Activated CD4-positive, alpha-beta T cell treated with anti-CD3 and anti-CD28 coated beads, Interleukin-2, amount 10 ng/mL, durations not matched to agents 7 days and 5 days (primary cell): ENCODE measurements at places on chromosomes 12 and 14. TPM values are rescaled to one million over a fixed set of nuclear protein-coding genes. Genes with fewer than 3 reads are reported as not detected.

The CPNE6 gene
- total RNA-seq: not detected

The ABCC9 gene
- total RNA-seq: not detected

The OTX2 gene
- total RNA-seq: not detected

The DBX2 gene
- total RNA-seq: not detected

The SLCO1B1 gene
- total RNA-seq: not detected

The TAMALIN gene
- 5.7 TPM for total RNA-seq

GRCh38 chr14:54784060-54784459, 118.6 kb downstream of the GCH1 start:
- no peak for DNase-seq
- H3K4me3 ChIP-seq: no peak overlapping the region
- peaks cover 3% of the 10 kb centered on the region for H3K27me3 ChIP-seq
- H3K27ac ChIP-seq: peak overlapping the region; percentile 68
- peaks cover 20% of the 10 kb centered on the region for H3K4me1 ChIP-seq

- no peaks in the 10 kb centered on the region for H3K36me3 ChIP-seq
- no peak for DNase-seq
- H3K27me3 ChIP-seq: no peaks in the 10 kb centered on the region
- no peak overlapping the region for H3K27ac ChIP-seq
- no peak overlapping the region for H3K4me3 ChIP-seq
- H3K4me1 ChIP-seq: no peaks in the 10 kb centered on the region
Observed at GRCh38 chr12:52060498-52061177, 9.1 kb upstream of the ATG101 start.

DNA sequence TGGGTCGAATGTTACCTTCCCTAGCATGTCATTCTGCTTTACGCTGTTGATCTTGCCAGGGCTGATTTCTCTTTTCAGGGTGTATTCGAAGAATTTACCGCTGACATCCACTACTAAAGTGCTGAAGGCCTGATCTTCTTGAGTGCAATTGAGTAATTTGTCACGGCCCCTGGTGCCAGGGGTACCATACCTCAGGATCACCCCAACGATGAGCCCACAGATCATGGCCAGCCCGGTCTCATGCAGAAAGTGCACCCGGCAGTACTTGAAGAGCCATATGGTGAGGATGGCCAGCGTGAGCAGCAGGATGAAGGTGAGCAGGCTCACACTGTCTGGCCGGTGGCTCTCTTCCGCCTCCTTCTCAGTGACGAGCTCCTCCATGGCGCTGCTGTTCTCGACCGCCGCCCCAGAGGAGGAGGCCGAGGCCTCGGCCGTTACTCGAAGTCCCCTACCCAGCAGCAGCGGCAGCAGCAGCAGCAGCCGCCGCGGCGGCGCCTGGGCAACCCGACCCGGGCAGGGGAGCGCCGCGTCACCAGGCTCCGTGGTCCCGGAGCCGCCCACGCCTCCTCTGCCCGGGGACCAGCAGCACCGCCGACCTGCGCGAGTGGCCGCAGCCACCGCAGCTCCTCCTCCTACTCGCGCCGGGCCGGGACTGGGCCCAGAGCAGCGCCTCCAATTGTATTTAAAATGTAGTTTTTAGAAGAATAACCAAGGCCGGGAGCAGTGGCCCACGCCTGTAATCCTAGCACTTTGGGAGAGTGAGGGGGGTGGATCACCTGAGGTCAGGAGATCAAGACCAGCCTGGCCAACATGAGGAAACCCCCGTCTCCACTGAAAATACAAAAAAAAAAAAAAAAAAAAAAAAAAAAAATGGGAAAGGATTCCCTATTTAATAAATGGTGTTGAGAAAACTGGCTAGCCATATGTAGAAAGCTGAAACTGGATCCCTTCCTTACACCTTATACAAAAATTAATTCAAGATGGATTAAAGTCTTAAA, 58.5 kb upstream of the TMPO start:
- H3K4me3 ChIP-seq: no peak overlapping the region
- H3K36me3 ChIP-seq: peaks cover 2% of the 10 kb centered on the region
- DNase-seq: no peak
- H3K27me3 ChIP-seq: peaks cover 30% of the 10 kb centered on the region

DNA sequence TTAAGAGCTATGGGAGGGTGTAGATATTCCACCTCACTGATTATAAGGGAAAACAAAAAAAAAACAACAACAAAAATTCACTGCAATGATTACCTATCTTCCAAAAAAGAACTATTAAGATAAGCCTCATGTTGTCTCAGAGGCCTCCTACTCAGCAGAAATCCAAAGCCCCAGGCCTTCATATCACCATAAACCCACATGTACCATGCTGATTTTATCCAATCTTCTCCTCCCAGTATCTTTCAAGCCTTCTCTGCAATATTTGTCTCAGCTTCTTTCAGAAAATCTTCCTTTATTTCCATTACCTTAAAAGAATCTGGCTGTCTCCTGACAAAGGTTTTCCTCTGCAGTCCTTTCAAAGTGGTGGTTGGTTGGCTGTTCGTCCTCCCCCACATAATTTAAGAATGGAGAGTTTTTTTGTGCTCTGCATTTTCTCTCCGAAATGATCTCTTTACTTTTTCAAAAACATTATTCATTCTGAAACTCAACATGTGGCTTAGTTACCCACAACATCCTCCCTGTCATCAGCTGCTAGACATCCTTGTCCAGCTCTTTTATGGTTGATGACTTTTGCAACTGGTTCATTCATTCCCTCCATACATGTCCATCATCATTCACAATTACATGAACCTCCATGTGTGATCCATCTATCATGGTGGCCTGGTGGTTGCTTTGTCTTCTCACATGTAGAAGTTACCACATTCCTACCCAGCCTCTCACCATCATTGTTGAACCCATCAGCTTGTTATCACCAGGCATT, 2.9 kb upstream of the EPYC start:
- peaks cover 24% of the 10 kb centered on the region for H3K4me1 ChIP-seq
- no peak overlapping the region for H3K27ac ChIP-seq
- H3K36me3 ChIP-seq: no peaks in the 10 kb centered on the region
- peak; percentile 21 for DNase-seq
- peaks cover 30% of the 10 kb centered on the region for H3K27me3 ChIP-seq
- no peak overlapping the region for H3K4me3 ChIP-seq

GRCh38 chr12:2902272-2902880, 11.7 kb downstream of the TULP3 start:
- no peaks in the 10 kb centered on the region for H3K27me3 ChIP-seq
- H3K4me1 ChIP-seq: no peaks in the 10 kb centered on the region
- no peak for DNase-seq
- no peaks in the 10 kb centered on the region for H3K36me3 ChIP-seq
- H3K4me3 ChIP-seq: no peak overlapping the region
- H3K27ac ChIP-seq: no peak overlapping the region

DNA sequence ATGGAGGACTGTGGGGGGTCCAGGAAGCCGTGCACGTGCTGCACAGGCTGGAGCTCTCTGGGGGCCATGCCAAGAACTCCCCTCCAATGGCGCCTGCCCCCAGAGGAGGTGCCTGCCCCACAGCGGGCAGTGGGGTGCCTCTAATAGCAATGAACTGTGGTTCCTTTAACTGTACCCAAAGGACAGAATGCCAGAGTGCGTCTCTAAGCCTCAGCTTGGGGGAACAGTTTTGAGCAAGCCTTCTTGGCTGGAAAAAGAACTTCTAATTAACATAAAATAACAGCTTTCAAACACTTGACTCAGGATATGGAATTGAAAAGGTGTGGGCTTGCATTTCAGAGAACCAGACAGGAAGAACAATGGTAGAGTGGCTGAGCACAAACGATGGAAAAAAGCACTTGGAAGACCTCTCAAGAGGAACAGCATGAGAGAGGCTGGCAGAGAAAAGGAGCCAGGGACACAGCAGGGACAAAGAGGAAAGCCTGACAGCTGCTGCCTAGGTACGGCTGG, 195.6 kb downstream of the TTC7B start:
- DNase-seq: no peak
- no peaks in the 10 kb centered on the region for H3K4me1 ChIP-seq
- H3K27ac ChIP-seq: no peak overlapping the region

DNA sequence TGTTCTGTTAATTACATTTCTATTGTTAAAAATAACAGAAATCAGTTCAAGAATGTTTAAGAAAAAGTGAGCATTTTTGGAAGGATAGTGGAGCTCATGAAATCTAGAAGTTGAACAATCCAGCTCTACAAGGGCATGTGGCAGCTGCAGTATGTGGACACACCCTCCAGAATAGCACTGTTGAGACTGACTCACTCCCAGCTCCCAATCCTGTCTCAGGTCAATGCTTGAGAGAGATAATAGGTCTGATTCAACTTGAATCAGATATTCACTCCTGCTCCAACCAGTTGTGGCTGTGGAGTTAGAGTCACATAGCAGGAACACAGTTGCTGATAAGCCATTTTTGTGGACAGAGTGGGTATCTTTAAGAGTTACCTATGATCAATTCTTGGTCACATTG, 113.0 kb upstream of the NTF3 start:
- no peaks in the 10 kb centered on the region for H3K36me3 ChIP-seq
- no peaks in the 10 kb centered on the region for H3K4me1 ChIP-seq
- no peak overlapping the region for H3K4me3 ChIP-seq
- no peak for DNase-seq

DNA sequence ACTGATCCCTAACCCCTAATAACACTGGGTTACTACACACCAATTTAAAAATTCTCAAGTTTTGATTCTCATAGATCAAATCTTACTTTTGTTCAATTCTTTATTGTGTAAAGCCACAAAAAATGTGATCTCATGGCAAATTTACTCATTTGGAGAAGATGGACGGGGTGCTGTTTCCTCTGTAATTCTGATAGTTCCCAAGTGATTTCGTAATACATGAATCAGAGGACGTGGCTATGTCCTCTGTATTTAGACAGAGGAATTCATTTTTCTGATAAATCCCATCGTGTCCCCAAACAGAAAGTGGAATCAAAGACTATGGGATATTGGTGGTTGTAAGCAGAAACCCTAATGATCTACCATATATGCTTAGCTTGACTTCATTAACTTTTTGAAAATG, 76.6 kb upstream of the GNG2 start:
- DNase-seq: no peak
- H3K27ac ChIP-seq: no peak overlapping the region
- no peaks in the 10 kb centered on the region for H3K36me3 ChIP-seq
- H3K27me3 ChIP-seq: peaks cover 28% of the 10 kb centered on the region
- H3K4me3 ChIP-seq: no peak overlapping the region
- H3K4me1 ChIP-seq: peaks cover 10% of the 10 kb centered on the region

DNA sequence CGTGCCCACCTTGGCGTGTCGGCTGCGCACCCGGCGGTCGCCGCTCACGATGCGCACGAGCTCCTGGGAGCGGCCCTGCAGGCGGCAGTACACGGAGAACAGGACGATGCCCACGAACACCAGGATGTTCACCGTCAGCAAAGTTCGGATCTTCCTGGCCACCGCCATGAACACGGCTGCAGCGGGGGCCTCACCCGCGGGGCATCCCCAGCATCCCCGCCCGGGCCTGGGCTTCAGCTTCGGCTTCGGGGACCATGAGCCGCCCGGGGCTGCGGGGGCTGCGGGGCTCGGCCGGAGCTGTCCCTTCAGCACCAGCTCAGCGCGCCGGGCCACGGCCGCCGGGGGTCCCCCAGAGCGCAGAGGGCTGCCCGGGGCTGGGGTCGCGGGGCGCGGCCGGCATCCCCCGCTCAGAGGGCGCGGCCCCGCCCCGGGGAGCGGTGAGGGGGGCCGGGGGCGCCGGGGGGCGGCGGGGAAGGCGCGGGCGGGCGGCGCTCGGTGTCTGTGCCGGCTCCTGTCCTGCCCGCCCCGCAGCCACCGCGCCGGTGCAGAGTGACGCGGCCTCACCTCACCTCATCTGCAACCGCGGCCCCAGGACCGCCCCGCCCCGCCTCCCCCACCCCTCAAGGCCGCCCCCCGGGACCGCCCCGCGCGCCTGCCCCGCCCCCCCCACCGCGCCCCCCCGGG, at the start of gene GALNT9:
TSS of gene GALNT9 (minus strand) at position 554 of the 684 bp plus-strand sequence. CDS start at position 168, 386 bp downstream.
- H3K36me3 ChIP-seq: no peaks in the 10 kb centered on the region
- DNase-seq: no peak
- H3K4me1 ChIP-seq: peaks cover 10% of the 10 kb centered on the region
- no peak within 1 kb of the TSS for H3K27ac ChIP-seq

DNA sequence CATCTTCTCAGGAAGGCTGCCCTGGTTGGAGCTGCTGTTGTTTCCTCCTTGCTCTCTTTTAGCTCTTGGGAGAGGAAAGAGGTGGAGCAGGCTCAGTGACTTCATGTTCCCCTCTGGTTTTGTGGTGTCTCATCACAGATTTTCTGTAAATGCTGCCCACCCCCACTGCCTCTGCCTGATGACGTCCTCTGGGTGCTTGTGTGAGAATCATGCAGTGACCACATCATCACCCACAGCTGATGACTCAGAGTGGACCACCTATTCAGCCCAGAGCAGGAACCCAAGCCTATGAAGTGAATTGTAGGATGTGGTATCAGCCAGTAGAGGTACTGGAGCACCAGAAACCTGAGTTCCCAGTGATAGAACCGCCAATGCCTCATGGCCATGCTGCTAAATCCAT, at the start of gene GZMB:
TSS of gene GZMB (minus strand) at position 33 of the 400 bp plus-strand sequence. CDS start at position 3, 30 bp downstream.
- H3K4me3 ChIP-seq: peak within 1 kb of the TSS; percentile 65
- peak; percentile 59 for DNase-seq
- H3K27ac ChIP-seq: peak within 1 kb of the TSS; percentile 85
- H3K36me3 ChIP-seq: peaks cover 7% of the 10 kb centered on the region
- peaks cover 7% of the 10 kb centered on the region for H3K27me3 ChIP-seq

DNA sequence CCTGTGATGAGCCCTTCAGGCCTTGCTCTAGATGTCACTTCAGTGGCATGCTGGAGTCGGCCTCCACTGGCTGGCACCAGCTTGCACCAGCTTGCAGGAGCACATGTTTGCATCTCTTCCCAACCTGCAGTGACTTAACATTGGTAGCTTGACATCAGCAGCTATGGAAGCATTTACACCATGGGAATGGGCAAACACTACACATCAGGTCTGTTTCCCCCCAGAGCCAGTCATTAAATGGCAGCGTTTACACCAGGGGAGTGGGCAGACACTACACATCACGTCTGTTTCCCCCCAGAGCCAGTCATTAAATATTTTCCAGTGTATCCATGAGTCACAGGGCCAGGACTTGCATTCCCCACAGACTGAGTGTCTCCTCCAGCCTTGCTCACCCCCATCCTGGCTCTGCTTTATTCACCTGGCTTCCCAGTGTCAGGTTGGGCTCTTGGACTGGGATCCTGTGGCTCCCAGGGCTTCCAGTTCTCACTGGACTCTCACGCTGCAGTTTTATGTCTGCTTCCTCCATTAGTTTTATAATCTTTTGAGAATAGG, 51.6 kb upstream of the VRK1 start:
- H3K4me3 ChIP-seq: no peak overlapping the region
- DNase-seq: no peak
- no peak overlapping the region for H3K27ac ChIP-seq
- H3K4me1 ChIP-seq: peaks cover 10% of the 10 kb centered on the region
- peaks cover 50% of the 10 kb centered on the region for H3K27me3 ChIP-seq

DNA sequence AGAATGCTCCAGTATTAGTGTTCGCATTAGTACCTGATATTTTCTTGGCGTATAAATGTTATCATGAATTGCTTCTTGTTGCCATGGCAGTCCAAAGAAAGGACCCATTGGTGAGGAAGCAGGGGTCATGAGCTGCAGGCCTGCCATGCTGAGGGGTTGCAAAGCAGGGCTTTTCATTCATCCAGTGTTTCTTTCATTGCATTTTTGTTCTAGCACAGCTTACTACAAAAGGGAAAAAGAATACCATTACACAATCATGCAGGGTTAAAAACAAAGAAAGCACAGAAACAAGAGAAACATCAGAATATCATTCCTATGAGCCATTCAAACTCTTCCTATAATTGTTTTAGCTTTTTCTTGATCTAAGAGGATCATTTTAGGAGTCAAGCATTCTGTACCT, 24.0 kb downstream of the DICER1 start:
- DNase-seq: no peak
- H3K4me3 ChIP-seq: no peak overlapping the region
- peaks cover 41% of the 10 kb centered on the region for H3K36me3 ChIP-seq
- H3K27ac ChIP-seq: no peak overlapping the region

- DNase-seq: peak; percentile 27
- no peaks in the 10 kb centered on the region for H3K27me3 ChIP-seq
- peak overlapping the region; percentile 61 for H3K27ac ChIP-seq
- peaks cover 62% of the 10 kb centered on the region for H3K4me1 ChIP-seq
- H3K4me3 ChIP-seq: peak overlapping the region; percentile 1
Observed at GRCh38 chr12:68455691-68456345, 123.7 kb upstream of the MDM1 start.
